ENCODE measurements at places on chromosomes 13 and 19.

- no peak for DNase-seq
Measured at GRCh38 chr13:94674609-94675348, 37.6 kb downstream of the SOX21 start.

DNA sequence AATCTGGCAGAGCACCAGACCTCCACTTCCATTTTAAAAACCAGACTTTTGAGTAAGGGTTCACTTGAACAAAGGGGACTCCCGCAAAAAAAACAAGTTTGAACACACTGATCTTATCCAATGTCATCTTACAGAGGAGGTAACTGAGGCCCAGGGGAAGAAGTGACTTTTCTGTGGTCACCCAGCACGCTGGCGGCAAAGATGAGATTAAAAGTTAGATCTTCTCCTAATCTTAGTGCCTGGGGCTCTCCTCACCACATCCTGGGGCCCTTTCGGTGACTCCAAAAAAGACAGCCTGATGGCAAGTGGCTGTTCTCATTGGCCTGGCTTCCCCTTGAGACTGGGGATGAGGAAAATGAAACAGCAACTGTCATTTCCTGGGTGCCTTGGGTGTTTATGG, 101.8 kb upstream of the ZNF98 start:
- no peak for DNase-seq

DNA sequence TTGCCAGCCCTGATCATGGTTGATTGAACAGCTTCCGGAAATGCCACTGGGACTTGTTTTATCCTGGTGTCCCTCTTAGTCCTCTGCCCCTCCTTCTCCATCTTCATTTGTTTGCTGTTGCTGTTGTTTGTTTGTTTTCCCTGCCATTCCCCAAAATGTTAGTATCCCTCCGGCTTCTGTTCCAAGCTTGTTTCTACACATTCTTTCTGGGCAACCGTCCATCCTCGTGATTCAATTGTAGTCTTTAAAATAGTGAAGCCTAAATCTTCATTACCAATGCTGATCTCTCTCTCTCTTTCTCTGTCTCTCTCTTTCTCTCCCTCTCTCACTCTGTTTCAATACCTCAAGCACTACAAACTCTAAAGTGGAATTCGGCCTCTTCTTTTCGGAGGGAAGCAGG, 649.3 kb upstream of the ARGLU1 start:
- no peak for DNase-seq

DNA sequence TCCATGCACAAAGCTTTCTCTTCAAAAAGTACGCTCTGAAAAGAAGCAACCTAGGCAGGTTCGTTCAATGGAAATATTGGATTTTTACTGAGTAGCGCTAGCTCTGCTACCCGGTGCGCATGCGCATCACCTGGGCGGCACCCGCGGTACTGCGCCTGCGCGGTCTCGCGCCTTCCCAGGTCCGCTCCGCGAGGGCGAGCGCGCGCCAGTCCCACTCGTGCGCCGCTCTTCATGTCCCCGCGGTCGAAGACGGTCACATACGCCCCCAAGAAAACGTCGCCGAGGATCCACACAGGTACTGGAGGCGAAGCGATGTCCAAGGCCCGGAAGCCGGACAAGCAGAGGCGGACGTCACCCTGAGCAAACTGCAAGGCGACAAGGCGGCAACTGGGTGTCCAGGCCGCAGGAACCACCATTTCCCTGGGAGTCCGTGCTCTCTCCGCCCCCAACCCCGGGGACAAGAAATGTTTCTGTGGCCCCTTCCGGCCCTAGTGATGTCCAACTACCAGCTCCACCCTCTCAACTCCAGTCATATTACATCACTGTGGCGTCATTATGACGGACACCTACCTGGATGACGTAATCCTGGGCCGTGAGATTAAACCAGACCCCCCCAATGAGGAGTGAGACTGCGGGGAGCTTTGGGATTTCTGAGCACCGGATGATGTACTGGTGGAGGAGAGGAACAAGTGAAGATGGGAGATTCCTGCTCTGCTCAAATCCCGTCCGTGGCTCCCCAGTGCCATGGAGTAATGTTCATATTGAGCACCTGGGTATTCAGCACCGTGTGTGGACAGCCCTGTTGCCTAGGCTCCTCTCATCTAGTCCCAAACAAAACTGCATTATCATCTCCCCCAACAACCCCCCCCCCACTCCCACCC, 4.8 kb upstream of the KCNC3 start:
- peak; percentile 36 for DNase-seq

DNA sequence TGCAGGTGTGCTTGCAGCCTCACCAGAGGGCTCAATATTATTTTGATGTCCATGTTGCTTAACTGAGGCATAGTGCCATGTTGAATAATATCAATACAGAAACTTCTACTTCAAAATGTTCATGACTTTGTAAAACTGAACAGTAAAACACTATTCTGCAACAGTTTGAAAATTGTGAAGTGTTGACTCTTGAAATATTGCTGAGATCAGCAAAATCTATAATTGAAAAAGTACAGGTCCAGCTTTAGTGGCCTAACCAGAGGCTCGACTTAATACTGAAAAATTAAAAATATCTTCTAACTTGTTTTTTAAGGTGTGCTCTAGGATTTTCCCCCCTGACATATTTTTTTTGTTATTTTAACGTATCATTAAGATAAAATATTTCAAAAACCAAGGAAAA, 1460.7 kb downstream of the EFNB2 start:
- DNase-seq, result no peak

DNA sequence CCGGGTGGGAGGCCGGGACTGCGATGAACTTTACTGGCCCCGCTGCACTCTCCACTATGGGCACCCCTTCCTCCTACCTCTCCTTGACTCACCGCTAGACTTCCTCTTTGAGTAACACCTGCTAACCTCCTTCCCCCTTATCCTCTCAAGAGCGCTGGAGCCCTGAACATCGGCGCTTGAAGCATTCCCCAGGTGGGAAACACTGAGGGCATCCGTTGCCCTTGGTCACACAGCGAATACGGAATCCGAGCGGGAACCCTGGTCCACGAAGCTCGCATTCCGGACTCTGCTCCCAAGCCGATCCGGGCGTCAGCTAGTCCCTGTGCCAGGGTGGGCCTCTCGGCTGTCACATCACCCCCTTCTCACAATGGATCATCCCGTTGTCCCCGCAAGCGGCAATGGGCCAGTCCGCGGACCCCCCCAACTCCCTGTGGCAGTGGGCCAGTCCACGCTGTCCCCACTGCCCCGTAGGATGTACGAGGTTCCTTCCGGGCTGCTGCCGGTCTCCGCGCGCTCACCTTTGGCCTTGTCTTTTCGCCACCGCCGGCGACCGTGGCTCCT, 4.2 kb downstream of the LIPE start:
- no peak for DNase-seq

DNA sequence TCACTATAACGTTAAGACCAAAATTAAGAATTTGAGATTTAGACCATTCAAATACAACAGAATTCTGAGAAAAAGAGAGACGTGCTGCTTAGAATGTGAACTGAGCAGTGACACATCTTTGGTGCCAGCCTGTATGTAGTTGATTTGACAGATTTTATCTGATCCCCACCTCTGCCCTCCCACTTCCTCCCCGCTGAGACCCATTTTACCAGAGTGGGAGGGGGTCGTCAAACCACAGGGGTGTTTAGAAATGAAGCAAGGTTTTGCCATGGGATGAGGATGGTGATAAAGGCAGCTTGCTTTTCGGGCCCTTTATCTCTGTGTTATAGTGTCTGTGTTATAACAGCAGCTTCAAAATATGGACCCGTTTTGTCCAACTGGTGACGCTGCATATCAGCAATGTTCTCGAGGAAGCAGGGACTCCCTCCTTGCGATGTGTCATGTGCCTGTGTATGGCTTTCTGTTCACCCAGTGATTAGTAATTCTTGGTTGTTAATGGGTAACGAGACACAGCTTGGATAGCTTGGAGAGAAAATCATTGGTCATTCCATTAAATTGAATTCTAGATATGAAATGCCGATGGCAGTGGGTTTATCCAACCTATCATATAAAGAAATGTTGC, 125.0 kb downstream of the HS6ST3 start:
- no peak for DNase-seq

GRCh38 chr13:113997845-113998751, 24.2 kb upstream of the C13orf46 start:
- peak; percentile 52 for DNase-seq

GRCh38 chr19:8641908-8642547, 11.6 kb downstream of the NFILZ start:
- no peak for DNase-seq

DNA sequence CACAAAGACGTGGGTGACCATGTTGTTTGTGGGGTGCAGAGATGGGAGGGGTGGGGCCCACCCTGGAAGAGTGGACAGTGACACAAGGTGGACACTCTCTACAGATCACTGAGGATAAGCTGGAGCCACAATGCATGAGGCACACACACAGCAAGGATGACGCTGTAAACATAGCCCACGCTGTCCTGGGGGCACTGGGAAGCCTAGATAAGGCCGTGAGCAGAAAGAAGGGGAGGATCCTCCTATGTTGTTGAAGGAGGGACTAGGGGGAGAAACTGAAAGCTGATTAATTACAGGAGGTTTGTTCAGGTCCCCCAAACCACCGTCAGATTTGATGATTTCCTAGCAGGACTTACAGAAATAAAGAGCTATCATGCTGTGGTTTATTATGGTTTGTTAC, 5.6 kb downstream of the KLK2 start:
- no peak for DNase-seq

DNA sequence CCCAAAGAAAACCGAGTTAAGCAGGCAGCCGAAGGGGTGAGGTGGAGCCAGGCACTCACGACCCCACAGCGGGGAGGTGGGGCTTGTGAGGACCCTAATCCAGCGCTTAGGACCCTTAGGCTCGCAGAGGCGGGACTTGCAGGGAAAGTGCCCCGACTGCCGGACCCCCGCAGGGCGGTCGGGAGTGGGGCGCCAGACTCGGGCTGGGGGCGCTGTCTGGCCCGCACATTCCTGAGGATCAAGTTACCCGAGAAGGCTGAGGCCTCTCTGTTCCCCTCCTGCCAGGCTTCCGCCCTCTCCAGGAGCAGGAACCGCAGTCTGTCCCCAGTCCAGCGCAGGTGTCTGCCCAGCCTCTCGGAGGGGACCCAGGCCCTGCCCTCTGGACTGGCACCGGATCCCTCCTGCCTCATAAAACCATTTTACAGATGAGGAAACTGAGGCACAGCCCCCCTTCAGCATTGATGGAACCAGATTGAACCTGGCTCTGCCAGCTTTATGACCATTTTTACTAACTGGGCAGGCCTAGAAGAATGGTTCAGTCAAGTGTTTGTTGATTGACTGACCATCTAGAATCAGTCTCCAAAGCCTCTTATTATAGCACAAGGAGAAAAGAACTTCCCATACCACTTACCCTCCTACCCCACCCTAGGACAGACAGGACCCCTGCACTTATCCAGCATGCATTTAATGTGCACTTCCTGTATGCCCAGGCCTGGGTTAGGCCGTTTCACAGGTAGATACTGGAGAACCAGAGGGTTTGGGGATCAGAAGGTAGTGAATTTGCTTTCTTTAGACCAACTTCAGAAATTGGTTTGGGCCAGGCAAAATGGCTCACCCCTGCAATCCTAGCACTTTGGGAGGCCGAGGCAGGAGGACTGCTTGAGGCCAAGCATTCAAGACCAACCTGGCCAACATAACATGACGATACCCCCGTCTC, 6.7 kb upstream of the JUND start:
- no peak for DNase-seq

DNA sequence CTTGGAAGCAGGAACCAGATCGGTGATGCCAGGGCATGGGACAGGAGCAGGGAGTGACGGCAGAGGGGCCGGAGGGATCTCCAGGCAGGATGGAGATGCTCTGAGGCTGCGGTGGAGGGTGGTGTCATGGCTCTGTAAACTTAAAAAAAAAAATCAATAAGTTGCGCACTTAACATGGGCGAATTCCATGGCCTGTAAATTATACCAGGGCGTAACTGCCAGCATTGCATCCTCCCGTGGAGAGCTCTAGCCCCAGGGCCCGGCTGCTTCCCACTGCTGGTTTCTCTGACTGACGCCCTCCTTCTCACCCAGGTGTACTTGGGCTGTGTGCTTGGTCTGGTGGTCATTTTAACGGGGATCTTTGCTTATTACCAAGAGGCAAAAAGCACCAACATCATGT, 8.7 kb downstream of the ATP12A start:
- no peak for DNase-seq

DNA sequence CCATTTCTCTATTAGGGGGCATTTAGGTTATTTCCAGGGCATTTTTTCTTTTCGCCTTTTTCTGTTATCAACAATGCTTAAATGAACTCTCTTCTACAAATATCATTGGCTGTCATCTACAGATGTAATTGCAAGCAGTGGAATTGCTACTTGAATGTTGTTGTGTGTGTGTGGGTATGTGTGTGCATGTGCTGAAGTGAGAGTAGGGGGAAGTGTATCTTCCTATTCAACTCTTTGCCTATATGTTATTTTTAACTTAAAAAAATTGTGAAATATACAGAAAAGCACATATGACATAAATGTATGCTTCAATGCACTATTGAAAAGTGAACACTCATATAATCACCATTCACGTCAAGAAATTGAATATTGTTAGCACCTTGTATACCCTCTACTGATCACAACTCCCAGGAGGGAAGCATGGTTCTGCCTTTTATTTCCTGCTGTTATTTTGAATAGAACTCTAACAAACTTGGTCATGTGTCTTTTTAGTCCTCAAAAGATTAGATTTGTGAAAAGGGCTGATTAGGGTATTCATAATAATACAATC, 24.7 kb downstream of the WDFY2 start:
- no peak for DNase-seq

DNA sequence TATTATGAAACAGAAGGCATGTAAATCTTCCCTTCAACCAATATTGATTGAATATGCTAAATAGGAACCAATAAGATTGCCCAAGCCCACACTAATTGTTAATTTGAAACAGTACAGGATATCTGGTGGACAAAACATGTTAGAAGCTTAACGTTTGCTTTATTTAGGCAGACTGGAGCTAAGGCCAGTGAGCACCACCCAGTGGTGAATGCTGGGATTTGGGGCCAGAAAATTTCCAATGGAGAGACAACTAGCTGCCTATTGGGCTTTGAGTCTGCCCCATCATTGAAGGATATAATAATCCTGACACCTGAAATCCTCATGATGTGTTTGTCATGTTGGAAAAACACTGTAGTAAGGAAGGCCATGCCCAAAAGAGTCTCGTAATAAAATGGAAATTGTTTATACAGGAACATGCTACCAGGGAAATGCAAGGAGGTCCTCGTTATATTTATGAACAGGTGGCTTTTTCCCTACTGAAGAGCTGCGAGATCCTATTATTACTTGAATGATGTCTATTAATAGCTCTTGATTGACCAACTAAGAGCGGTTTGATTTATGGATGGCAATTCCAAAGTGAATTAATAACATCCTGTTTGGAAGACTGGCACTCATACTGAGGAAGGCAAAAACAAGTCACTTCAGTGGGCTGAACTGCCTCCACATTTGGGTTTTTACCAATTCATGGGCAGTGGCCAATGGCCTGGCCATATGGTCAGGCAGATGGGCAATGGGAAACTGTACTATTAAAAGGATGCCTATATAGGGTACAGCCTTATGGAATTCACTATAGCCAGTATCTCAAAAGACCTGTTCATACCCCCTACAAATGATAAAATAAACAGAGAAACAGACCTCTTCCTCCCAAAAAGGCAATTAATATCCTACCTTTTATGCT, 8.7 kb downstream of the SIGLECL1 start:
- DNase-seq, result no peak

- DNase-seq, result no peak
Measured at GRCh38 chr13:97328222-97328790, 105.7 kb upstream of the RAP2A start.
